ENCODE measurements at places on chromosomes 5 and 9. TPM values are rescaled to one million over a fixed set of nuclear protein-coding genes. Genes with fewer than 3 reads are reported as not detected.
A peak's percentile ranks its signal among the peaks of the same experiment; 100 is the strongest.

IFNE gene
- total RNA-seq, result 2.3 TPM

UBE2QL1 gene
- total RNA-seq, result not detected

GRCh38 chr9:93143830-93144530 is 9.9 kb upstream of the NINJ1 start:
- DNase-seq, result no peak

ROPN1L gene
- 0.32 TPM for total RNA-seq

- no peak for DNase-seq
These were observed 43.4 kb downstream of the PFDN1 start for GRCh38 chr5:140259500-140259899.

ZFP2 gene
- total RNA-seq, result 0.86 TPM

DNA sequence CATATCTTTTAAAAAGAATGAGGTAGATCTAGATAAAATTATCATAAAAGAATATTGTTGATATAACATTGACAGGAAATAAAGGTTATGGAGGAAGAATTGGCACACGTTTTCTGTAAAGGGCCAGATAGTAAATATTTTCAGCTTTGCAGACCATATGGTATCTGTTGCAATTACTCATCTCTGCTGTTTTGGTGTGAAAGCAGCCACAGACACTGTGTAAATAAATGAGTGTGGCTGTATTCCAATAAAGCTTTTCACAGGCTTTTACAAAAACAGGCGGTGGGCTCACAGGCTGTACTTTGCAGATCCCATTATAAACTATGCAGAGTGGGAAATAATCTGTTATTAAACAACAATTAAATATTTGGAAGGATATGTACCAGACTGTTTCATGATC is 87.4 kb downstream of the SGCD start:
- peak; percentile 80 for DNase-seq

- DNase-seq, result peak; percentile 96
These were observed 44.6 kb upstream of the LPCAT1 start for GRCh38 chr5:1568201-1568979.

DNA sequence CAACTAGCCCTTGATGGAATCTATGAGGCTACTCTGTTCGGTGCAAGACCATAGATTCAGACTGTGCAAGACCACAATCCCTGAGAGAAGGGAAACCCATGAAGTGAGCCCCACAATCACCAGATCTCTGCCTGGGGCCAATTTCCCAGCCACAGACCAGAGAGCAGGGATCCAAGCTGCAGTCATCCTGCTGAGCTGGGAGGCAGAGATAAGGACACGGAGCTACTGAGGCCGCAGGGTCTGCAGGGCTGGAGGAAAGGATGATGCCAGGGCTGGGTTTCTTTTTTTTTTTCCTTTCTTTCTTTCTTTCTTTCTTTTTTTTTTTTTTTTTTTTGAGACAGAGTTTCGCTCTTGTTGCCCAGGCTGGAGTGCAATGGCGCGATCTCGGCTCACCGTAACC is 47.7 kb upstream of the FUBP3 start:
- DNase-seq, result no peak

BAAT gene
- under 0.01 TPM for total RNA-seq

- no peak for DNase-seq
These were observed 7.3 kb downstream of the GPBP1 start for GRCh38 chr5:57181154-57181553.

ANXA2R gene
- 3.9 TPM for total RNA-seq

GRCh38 chr5:74120585-74120984 is 494.6 kb downstream of the ARHGEF28 start:
- no peak for DNase-seq

- no peak for DNase-seq
These were observed 358.9 kb downstream of the DEPDC1B start for GRCh38 chr5:60340965-60341471.

IL3 gene
- total RNA-seq, result not detected

FOXD4L4 gene
- total RNA-seq, result not detected

ISOC1 gene
- total RNA-seq, result 15.5 TPM

DNA sequence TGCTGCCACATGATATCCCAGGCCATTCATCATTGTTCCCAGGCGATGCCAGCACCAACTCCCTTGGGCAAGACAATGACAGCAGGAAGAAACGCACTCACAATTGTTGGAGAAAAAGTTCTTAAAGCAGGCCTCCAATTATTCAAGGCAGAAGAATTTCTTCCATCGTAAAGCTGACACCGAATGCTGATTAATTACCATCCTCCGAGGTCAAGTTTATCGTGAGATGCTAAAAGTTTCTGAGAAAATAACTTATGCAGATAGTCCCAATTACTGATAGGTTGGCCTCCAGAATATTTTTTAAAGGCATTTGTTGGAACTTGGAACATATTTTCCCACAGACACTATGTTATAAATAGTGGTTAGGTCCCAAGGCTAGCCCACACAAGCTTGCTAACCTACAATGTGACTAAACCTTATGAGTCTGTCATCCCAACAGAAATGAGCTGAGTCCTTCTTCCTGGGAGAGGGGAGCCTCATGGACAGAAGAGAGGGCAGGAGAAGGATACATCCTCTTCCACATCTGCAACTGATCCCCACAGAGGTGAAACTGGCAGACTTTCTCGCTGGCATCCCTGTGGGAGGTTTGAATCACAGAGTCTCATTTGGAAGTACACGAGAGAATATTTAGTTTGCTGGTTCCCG is 202.4 kb upstream of the TBC1D2 start:
- peak; percentile 69 for DNase-seq

- peak; percentile 75 for DNase-seq
These were observed at the start of gene IL6ST for GRCh38 chr5:55994495-55994997. TSS of gene IL6ST (minus strand) at chr5:55994963. CDS start at chr5:55976278, 18,685 bp downstream.

GRCh38 chr9:13716090-13716489 is 436.6 kb upstream of the MPDZ start:
- DNase-seq, result no peak

- no peak for DNase-seq
These were observed 159.6 kb downstream of the IRX2 start for GRCh38 chr5:2591777-2592453.

- DNase-seq, result no peak
These were observed 308.3 kb downstream of the TRPM3 start for GRCh38 chr9:70813141-70813540.

DNA sequence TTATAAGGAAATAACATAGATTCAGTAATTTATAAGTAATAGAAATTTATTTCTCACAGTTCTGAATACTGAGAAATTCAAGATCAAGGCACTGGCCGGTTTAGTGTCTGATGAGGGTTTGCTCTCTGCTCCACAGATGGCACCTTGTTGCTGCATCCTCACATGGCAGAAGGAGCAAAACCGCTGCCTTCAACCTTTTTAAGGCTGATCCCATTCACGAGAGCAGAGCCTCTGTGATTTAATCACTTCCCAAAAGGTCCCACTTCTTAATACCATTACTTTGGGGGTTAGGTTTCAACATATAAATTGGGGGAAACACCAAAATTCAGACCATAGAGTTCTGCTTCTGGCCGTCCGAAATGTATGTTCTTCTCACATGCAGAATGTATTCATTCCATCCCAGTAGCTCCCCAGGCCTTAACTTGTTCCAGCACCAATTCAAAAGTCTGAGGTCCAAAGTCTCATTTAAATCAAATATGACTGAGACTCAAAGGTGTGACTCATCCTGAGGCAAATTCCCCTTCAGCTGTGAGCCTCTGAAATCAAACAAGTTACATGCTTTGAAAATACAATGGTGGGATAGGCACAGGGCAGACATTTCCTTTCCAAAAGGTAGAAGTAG is 30.6 kb downstream of the BAAT start:
- no peak for DNase-seq

DNA sequence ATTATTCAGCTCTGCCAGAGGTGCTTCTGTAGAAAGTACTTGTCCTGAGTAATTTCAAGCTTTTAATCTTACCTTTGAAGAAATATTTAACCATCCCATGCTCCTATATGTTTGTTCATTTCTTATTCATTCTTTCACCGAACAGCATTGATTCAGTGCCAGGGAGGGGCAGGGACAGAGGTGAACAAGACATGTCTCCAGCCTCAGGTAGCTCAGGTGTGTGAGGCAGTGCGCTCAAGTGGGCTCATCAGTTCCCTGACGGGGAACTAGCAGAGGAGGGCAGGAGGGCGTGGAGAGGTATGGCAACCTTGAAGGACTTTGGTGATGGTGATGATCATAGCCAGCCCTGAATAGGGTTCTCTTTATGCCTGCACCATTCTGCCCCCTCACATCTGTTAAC is 25.9 kb downstream of the ERGIC1 start:
- DNase-seq, result no peak

- peak; percentile 34 for DNase-seq
These were observed 99.7 kb downstream of the SERINC5 start for GRCh38 chr5:80156156-80156555.

DNA sequence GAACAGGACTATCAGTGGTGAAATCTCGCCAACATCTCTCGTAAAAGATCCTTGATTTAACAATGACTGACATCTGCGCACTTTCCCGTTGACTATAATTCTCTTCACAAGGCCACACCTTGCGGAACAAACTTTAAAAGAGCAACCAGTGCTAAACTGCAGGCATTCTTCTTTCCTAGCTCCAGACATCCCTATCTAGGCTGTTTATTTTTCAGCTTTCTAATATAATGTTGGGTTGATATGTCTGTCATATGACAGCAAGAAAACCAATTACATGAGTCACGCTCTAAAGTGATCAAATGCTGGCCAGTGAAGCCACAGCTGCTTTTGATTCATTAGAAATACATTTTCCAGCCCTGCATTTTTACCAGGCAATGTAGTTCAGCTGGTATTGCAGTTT is 162.5 kb downstream of the ELAVL2 start:
- DNase-seq, result no peak

GRCh38 chr5:142970440-142971030 is 200.4 kb downstream of the ARHGAP26 start:
- DNase-seq, result no peak

SLC1A3 gene
- 1.3 TPM for total RNA-seq

PCDHGA10 gene
- 12.2 TPM for total RNA-seq
